OCI-LY7 (cell line): ENCODE measurements at places on chromosomes 2 and 18. TPM values are rescaled to one million over a fixed set of nuclear protein-coding genes. Genes with fewer than 3 reads are reported as not detected.
A peak's percentile ranks its signal among the peaks of the same experiment; 100 is the strongest.

DNA sequence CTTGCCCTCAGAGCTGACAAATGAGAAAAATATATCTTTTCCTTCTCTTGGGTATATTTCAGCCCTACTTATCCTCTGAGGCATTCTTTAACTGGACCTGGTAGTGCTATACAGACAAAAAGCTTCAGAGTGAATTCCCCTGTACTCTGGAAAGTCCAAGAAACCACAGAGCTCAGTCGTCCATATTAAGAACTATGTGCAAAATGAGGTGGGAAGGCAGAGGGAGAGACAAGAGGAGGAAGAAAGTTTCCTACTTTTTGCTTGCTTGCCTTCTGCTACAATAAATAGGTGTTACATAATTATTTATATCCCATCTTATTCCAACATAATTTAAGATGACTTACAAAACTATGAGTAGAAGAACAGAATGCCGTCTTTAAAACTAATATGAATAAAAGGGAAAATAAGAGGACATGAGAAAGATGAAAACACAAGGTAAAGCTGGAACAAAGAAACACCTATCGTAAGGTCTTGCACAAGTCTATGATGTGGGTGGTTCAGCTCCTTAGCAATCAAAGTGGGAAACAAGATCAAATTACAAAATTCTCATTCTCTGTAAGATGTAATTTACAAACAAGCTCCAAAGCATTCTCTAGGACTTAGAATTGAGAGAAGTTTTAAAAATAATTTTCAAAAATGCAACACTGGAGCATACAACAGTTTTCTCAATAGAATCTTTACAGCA, 97.9 kb downstream of the BAZ2B start:
- DNase-seq, result no peak

DNA sequence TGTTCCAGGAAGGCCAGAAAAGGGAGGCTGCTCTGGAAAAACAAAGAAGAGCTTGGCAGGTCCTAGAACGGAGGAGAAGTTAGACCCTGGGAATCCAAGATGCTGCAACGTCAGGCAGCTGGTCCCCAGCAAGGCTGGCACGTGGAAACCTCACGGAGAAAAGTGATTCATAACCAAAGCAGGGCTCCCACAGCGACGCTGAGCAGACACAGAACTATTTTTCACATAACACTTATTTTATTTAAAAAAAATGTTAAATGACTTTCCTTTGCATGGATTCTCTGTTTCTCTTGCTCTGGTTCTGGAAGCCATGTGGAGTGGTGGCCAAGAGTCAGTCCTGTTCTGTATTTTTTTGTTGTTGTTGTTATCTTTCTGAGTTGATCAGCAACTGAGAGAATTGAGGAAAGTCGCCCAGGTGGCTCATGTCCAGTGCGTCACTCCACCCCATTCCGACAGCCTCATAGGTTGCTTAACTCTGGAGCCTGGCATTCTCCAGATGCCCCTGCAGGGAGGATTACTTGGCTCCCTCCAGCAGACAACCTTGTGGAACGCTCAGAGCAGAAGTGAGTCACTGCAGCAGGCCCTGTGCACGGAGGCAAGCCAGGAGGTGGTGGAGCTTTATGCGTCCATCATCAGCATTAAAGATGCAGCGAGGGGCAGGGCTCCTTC, 229.9 kb upstream of the HDAC4 start:
- no peak for DNase-seq

DNA sequence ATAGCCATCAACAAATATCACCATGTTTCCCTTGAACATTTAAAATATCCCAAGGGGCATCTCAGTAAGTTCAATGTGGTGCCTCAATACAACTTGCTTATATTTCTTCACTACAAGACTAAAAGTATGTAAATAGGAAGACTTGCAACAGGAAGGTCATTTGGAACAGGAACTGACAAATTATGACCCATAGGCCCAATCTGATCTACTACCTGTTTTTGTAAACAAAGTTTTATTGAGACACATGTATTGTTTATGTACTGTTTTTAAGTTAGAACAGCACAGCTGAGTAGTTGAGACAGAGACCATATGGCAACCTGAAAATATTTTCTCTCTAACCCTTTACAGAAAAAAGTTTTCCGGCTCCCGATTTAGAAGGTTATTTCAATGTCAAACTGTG, 154.8 kb upstream of the TFPI start:
- no peak for DNase-seq

DNA sequence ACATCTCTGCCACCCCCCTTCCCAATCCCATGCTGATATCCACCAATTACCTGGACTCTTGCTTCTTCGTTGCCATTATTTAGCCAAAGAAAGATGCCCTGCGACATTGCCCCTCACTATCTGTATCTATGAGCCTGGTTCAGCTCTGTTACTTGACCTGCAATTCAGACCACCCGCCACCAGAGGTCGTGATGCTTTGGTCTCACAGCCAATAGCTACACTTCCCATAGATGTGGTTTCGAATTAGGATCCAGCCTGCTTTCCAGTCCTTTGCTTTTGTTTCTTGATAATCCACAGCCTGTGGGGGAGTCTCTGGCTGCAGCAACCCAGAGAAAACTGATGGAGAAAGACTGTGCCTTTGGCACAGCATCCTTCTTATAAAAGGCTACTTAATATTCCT, 239.4 kb downstream of the KLHL29 start:
- peak; percentile 23 for DNase-seq

DNA sequence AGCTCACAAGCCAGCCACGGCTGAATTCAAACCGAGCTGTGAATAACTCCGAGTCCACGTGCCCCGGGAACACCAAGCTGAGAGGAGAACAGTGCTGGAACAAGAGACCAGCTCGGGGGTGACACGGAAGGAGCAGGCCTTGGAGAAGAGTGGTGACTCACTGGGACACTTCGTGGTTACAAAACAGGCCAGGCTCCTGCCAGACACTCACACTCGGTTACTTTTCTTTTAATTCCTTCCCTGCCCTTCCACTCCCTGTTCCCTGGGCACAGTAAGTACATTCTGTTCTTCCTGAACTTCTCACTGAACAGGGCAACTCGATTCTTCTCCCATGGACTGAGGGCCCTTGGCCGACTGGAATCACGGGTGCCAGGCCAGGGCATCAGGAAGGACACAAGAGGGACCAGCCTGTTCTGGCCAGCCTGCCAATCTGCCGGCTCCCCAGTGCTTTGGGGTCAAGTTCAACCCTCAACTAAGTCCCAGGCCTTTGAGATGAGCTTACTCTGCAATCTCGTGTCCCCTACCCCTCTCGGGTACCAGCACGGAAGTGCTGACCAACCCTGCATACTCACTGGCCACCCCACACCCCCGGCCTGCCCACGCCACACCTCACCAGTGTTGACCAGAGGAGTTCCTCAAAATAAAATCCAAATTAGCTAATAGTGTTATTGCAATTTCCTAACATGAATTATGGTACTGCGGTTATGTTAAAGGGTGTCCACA, 87.5 kb downstream of the TFCP2L1 start:
- no peak for DNase-seq

Gene IL37
- 0.63 TPM in 1 of 2 replicates, not detected in the other for total RNA-seq

Gene ASPRV1
- total RNA-seq, result 0.77 and 1.3 TPM in 2 replicates

Gene RESP18
- not detected in 2 replicates for total RNA-seq
